ENCODE measurements at places on chromosomes 13 and 19.

DNA sequence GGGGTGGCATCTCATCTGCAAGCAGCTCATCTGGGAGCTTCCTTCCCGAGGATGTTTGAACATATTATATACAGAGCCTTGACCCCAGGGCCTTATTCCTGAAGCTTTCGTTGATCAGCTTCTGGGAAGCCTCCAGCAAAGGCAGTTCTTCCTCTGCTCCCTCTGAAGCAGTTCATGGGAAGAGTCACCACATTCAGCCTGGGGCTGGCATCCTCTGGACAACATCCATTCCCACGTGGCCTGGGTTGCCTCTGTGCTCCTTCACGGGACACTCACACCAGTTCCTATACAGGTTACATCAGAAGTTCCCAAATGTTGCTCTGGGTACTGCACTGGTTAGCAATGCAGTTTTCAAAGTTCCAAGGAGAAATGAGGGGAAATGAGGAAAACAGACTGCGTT lies 29.6 kb downstream of the COL4A2 start:
- DNase-seq, result no peak

- DNase-seq, result peak; percentile 90
Observed at GRCh38 chr19:35644987-35645679, 3.0 kb upstream of the COX6B1 start.

DNA sequence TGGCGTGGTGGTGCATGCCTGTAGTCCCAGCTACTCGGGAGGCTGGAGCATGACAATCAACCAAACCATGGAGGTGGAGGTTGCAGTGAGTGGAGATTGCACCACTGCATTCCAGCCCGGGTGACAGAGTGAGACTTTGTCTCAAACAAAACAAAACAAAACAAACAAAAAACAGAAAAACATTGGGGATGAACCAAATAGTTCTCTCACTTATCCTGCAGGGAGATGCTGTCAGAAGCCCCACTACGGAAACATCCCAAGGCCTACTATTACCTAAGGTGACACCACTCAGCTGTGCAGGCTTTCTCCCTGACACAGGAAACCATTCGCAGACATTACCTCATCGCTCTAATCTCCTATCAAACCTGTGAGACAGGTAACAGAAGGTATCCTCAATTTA lies 113.5 kb downstream of the FOXO1 start:
- DNase-seq, result no peak

- no peak for DNase-seq
Observed at GRCh38 chr19:5005096-5005495, 36.2 kb downstream of the KDM4B start.

DNA sequence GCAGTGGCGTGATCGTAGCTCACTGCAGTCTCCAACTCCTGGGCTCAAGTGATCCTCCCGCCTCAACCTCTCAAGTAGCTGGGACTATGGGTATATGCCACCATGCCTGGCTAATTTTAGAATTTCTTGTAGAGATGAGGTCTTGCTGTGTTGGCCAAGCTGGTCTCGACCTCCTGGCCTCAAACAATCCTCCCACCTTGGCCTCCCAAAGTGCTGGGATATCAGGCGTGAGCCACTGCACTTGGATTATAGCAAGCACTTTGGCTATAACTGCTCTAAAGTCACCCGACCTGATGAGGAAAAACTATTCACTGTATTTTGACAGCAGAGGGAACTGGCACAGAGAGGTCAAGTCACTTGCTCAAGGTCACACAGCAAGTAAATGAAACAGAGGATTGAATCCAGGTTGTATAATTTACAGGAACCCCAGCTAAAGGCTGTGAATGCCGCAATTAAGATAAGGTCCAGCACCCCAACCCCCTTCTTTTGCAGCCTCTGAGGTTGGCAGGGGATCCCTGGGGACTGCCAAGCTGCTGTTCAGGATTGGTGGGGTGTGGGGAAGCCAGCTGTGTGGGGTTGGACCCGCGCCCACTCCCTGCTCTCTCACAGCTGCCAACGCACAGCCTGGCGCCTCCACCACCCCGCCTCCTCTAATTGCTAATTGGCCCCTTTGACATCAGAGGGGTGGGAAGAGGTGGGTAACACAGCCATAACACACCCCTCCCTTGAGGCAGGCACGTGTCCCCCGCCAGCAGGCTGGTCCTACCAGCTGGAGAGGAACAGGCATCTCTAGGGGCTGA lies 6.0 kb downstream of the TMIGD2 start:
- DNase-seq, result no peak

DNA sequence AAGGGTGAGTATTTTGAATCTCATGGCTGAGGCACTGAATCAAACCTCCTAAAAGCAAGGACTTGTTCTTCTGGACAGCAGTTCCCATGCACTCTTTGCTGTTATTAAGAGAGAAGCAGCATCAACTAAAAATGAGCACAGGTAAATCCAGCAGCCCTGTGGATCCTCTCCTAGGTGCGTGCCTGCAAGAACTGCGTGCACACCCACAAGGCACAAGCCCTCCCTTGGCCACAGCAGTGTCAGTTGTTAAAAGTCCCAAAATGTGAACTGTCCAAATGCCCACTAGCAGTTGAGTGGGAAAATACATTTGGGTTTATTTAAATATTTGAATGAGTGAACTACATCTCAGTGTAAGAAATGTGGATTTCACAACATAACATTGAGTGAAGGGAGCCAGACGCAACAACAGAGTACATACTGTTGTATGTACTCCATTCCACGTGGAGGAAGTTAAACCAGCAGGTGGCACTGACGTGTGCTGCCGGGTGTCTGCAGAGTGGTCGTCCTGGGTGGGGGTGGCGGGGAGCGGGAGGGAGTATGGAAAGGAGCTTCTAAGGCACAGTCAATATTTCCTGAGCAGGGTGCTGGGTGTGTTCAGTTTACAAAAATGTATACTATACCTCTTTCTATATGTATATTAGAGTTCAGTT lies 266.4 kb downstream of the NALCN start:
- DNase-seq, result no peak

DNA sequence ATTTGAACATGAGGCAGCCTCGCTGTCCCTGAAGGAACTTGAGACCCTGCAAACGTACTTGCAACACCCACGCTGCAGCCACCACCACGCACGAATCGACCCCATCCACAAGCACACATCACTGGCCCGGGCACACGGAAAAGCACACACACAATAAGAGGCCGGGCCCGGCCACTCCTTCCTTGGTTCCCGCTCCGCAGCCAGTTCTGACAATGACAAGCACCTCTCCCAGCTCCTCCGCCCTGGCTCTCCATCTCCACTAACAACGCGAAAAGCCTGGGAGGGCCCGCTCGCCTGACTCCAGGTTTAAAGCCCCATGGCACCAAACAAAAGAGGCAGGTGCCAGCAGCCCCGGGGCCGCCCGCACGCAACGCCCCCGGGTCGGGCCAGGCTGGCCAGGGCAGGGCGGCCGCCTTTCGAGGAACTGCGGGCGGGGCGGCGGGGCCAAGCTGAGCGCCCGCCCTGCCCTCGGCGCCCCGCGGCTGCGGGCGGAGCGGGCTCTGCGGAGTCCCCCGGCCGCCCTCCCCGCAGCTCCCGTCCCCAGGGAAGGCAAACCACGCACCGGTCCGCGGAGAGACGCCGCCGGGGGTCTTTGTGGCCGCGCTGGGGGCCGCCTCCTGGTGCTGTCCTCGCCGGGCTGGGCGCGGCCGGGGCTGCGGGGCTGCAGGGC lies 495 bp downstream of the DCLK1 start:
- no peak for DNase-seq

- no peak for DNase-seq
Observed at GRCh38 chr19:3699741-3700241, 477 bp downstream of the PIP5K1C start.

DNA sequence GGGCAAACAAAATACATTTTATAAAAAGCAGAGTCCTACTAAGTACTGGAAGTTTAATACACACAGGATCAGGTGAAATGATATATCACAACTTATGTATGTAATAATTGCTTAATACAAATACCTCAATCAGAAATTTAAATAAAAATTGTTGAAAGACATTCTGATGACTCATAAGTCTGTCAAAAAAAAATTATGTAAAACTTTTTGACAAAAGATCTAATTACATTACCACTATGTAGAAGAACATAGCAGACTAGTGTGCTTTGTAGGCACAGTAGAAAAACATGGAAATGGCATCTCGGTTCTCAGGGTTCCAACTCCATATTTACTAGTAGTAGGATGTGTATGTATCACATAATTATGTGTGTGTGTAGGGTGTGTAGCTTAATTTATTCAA lies 156.2 kb downstream of the DNAJC3 start:
- no peak for DNase-seq

- no peak for DNase-seq
Observed at GRCh38 chr13:113083402-113084061, 22.1 kb upstream of the F7 start.

- no peak for DNase-seq
Observed at GRCh38 chr19:8335343-8336071, 7.6 kb downstream of the KANK3 start.

DNA sequence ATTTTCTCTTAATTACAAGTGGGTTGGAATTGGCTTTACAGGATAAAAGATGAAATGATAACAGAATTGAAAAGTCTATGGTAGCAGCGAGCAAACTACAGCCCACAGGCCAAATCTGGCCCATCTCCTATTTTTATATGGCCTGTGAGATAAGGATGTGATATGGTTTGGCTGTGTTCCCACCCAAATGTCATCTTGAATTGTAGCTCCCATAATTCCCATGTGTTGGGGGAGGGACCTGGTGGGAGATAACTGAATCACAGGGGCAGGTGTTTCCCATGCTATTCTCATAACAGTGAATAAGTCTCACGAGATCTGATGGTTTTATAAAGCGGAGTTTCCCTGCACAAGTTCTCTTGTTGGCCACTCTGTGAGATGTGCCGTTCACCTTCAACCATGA lies 19.0 kb downstream of the CRYL1 start:
- no peak for DNase-seq

DNA sequence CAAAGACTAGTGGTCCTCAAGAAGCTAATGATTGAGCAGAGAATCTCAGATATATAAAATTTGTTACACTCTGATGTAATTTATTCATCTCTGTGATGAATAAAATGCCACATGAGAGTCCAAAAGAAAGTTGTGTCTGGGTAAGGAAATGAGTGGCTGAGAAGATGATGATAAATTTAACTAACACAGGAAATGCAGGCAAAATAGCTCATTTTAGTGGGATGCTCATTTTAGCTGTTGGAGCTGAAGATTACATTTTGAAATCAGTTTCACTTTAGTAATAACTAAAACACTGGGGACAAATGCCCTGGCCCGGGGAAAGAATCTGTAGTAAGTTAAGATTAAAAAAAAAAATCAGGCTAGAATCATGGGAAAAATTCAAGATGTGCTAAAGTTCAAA lies 35.2 kb downstream of the SPRY2 start:
- no peak for DNase-seq

DNA sequence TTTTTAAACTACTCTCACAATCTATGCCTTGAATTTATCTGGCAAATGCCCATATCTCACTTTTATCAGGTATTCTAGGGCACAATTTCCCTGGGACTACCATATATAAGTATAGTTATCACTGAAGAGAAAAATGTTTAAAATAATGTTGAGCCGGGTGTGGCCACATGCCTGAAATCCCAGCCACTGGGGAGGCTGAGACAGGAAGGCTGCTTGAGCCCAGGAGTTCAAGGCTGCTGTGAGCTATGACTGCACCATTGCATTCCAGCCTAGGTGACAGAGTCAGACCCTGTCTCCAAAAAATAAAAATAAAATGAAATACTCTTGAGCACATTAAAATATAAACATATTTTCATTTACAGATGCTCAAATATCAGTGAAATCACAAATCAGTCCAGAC lies 4.1 kb downstream of the KATNAL1 start:
- no peak for DNase-seq

DNA sequence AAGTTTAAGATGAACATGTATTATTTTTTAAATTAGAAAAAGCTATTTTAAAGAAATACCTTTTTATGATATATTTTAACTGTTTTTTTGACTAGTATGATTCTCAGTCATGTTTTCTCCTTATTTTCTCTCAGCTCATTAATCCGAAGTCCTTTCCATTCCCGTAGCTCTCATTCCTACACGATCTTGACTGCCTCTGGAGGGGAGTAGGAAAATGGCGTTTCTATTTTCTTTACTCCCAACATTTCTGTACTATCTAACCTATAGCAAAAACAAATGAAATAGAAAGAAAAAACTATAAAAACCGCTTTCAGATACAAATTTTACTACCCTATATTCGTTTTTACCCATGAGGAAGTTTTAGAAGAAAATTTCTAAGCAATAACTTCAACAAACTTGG lies 343.8 kb downstream of the RBM26 start:
- DNase-seq, result no peak

GRCh38 chr13:27024776-27025492 lies 146.7 kb downstream of the USP12 start:
- DNase-seq, result no peak

- no peak for DNase-seq
Observed at GRCh38 chr13:110555601-110556223, 5.8 kb downstream of the RAB20 start.

- DNase-seq, result no peak
Observed at GRCh38 chr19:42207767-42208271, 9.7 kb downstream of the DEDD2 start.

DNA sequence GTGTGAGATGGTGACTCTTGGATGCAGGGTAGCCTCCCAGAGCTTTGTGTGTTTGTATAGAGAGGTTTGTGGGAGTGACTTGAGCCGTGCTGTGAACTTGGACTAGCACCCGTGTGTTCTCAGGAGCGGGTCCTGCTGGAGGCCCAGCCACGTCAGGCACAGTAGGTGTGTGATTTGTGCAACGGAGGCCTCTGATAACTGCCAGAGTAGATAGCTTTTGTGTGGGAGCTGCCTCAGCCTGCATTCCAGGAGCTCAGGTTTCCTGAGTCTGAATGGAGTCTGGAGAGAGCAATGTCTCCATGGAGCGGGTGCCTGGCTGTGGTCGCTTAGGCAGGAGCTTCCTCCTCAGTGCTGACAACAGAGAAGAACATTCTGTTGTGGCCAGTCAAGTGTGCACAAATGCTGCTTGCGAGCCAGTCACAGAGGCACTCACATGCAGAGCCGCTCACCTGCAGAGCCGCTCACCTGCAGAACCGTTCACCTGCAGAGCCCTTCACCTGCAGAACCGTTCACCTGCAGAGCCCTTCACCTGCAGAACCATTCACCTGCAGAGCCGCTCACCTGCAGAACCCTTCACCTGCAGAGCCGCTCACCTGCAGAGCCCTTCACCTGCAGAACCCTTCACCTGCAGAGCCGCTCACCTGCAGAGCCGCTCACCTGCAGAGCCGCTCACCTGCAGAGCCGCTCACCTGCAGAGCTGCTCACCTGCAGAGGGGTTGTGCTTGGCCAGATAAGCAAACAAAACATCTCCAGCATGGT lies 32.6 kb downstream of the TFDP1 start:
- no peak for DNase-seq

GRCh38 chr19:10222201-10222890 lies 8.8 kb downstream of the S1PR2 start:
- DNase-seq, result no peak

GRCh38 chr13:97855570-97856303 lies 97.7 kb upstream of the IPO5 start:
- DNase-seq, result no peak
